CD8-positive, alpha-beta T cell (primary cell): ENCODE measurements at places on chromosomes 1 and 21. TPM values are rescaled to one million over a fixed set of nuclear protein-coding genes. Genes with fewer than 3 reads are reported as not detected.

DNA sequence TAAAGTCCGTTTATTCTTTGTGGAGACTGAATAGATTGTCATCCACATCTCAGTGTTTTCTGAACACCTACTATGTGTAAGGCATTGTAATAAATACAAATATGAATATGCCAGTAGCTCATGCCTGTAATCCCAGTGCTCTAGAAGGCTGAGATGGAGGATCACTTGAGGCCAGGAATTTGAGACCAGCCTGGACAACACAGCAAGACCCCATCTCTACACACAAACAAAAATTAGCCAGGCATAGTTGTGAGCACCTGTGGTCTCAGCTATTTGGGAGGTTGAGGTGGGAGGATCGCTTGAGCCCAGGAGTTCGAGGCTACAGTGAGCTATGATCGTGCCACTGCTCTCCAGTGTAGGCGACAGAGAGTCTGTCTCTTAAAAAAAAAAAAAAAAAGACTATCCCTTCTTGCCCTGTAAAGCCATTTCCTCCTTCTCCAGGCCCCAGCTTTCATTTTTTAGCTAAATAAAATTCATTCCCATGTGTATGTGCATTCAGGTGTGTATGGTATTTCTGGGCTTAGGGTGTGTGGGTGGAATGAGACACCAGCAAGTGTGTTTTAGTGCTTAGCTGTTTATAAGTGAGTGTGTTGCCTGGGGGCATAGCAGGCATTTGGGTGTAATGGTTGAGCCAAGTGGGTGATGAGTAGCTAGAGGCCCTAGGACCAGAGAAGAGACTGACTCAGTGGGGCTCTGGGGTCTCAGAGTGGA, 7.8 kb downstream of the CELSR2 start:
- DNase-seq: no peak

GRCh38 chr1:213245260-213245910, 194.3 kb downstream of the RPS6KC1 start:
- DNase-seq: no peak

DNA sequence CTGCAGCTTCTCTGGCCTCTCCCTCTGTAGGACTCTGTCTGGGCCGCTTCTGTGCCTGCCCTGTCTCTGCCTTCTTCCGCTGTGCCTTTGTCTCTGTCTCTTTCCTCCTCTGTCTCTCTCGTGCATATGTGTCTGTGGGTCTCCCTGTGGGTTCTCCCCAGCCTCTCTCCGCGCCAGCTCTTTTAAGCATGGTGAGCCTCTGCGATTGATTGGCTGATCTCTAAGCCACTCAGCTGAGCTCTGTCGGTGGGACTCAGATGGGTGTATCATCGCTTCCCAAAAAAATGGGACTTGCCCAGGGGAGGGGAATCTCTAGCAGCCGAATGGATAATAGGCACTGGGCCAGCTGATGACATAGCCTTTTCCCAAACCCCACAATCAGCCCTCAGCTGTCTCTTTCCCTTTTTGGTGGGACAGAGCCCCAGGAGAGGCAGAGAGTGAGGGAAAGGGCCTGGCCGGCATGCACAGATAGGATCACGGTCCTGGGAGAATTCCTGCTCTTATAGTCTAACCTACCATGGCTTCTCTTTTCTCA, at the start of gene ADAMTS4:
ADAMTS4 (minus strand) TSS at position 158 of the 535 bp plus-strand sequence. CDS start 427 bp downstream, outside the sequence.
- no peak for DNase-seq

Gene AADACL3
- total RNA-seq: not detected

- no peak for DNase-seq
Observed at GRCh38 chr1:1115136-1115785, 628 bp downstream of the C1orf159 start.

DNA sequence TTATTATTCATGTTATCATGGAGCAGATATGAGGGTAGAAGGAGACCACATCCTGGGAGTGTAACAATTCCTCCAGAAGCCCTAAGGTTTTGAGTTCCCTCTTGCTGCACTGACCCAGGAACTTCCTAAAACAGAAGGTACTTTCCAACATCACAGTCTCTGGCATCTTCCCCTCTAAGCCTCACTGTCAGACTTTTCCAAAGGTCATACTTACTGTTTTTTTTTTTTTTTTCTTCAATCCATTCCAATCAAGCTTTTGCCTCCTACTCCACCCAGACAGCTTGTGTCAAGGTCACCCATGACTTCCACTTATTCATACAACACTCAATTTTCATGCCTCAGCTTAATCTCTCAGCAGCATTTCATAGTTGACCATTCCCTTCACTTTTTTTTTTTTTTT, 18.4 kb upstream of the UQCRHL start:
- DNase-seq: no peak

GRCh38 chr1:41650028-41650880, 165.8 kb upstream of the EDN2 start:
- no peak for DNase-seq

Gene PDPN
- total RNA-seq: not detected
